ENCODE measurements at places on chromosomes 1 and 21.

- DNase-seq: no peak
These were observed 656.1 kb downstream of the KIF26B start for GRCh38 chr1:245810789-245811337.

DNA sequence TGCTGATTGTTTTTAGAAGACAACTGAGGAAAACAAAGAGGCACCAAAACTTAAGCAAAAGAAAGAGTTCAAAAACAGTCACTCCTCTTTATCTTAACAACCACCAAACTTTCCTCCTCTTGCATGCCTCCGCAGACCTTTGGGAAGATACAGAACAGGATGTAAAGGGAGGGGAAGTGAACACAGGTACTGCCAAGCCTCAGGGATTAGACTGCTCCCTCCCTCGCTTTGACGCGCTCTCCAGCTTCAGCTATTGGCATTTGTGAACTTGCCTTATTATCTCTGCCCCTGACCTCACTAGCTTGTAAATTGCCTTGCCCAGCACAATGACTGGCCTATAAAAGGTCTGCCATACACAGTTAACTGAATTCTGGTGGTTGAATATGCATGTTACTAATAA, 4.8 kb upstream of the SRP9 start:
- DNase-seq: no peak

- no peak for DNase-seq
These were observed 57.2 kb downstream of the NPHP4 start for GRCh38 chr1:5935026-5935425.

- DNase-seq: no peak
These were observed 4.2 kb downstream of the PPP1R15B start for GRCh38 chr1:204407295-204407971.

GRCh38 chr1:160118928-160119327, 3.4 kb downstream of the ATP1A2 start:
- no peak for DNase-seq

DNA sequence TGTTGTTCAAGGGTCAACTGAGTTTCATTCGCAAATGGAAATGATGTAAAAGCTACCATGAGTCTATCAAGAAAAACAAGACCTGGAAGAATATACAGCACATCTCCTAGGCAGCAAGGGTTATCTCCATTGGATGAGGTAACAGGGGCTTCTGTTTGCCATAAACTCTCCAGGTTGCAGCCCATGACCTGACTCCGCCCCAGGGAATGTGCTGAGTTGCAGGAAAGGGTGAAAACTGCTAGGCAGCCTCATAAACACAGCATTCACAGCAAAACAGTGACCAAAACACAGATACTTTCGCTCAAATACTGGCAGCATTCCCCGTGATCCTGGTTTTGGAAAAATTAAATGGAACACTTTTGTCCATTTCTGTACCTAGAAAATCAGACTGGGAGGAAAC, 20.2 kb upstream of the ACTA1 start:
- DNase-seq: no peak

DNA sequence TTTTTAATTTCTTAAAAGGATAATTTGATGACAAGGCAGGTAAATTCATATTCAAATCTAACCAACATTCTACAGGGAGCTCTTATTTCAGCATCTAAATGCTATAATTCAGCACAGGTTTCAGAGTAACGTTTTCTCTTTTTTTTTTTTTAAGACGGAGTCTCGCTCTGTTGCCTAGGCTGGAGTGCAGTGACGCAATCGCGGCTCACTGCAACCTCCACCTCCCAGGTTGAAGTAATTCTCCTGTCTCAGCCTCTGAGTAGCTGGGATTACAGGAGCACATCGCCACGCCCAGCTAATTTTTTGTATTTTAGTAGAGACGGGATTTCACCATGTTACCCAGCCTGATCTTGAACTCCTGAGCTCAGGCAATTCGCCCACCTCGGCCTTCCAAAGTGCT, 66.5 kb downstream of the EIF4G3 start:
- no peak for DNase-seq

DNA sequence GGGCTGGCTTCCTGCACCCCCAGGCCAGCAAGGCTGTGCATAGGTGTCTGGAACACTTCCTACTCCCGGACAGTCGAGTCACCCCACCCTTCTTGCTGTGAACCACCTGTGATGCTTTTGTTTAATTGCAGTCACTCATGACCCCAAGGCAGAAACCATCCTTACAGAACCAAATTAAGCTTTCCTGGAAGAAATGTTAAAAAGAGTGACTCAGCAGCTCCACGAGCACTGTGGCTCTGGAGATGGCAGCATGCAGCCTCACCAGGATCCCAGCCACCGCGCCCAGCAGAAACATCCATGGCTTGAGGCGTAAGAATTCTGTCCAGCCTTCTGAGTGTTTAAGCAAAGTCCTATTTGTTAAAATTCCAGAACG, 28.8 kb downstream of the SNAP47 start:
- no peak for DNase-seq

DNA sequence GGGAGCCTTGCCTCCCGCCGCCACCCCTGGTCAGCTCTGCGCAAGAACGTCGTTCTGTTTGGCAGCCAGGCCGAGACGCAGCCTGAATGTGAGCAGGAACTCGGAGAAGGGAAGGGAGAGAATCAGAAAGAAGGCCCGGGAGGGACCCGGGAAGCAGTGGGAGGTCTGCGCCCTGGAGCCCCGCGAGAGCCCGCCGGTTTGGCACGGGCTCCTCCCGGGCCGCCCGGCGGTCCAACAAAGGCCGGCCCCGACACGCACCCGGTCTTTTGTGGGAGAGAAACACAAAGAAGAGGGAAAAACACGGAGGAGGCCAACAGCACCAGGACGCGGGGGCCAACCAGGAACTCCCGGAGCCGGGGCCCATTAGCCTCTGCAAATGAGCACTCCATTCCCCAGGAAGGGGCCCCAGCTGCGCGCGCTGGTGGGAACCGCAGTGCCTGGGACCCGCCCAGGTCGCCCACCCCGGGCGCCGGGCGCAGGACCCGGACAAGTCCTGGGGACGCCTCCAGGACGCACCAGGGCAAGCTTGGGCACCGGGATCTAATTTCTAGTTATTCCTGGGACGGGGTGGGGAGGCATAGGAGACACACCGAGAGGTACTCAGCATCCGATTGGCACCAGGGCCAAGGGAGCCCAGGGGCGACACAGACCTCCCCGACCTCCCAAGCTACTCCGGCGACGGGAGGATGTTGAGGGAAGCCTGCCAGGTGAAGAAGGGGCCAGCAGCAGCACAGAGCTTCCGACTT, 2.7 kb upstream of the OLIG2 start:
- no peak for DNase-seq

DNA sequence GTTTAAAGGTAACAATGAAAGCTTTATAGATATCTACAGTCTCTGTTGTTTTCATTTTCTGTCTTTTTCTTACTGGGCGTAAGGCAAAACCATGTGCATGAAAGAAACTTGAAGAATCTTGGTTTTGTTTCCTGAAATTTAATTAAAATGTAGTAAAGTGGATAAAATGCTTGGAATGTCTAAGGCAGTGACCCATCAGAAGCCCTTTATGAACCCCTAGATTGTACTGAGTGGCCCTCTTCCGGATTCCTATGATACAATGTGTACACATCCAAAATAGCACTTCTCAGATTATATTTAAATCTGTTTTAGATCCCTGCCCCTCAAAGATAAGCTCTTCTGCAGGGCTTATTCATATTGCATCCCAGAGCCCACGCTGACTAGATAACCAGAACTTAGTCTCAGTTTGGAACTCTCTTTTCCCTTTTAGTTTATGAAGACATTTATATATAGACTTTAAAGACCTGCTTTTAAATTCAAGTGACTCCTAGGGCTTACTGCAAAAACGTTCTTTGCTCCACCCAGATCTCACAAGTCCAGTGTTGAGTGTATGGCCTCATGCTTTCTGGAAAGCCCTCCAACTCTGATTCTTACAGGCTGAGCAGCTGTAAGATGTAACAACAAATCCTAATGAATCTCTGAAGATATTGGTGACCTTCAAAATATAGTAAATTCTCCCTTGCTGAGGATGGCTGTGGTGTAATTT, 142.9 kb downstream of the LRRC7 start:
- no peak for DNase-seq

DNA sequence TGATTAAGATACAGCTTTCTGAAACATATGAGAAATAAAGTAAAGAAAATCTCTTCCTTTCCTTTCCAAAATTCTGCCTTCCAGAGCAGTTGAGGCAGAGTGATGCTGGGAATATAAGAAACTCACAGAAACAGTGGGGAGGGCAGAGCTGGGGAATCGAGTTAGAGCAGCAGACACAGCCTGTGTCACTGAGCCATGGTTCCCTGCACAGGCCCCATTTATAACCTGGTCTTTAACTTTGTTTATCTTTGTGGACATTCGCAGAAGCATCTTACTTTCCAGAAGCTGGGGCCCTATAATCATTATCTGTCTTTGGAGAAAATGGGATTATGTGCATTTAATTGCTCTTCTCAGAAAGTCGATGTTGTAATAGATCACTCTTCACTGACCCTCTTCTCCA, 349.1 kb downstream of the SETD4 start:
- no peak for DNase-seq

- DNase-seq: no peak
These were observed 3.8 kb upstream of the ATP6V1G3 start for GRCh38 chr1:198544265-198544664.

GRCh38 chr1:43270421-43271095, 775 bp downstream of the TMEM125 start:
- DNase-seq: peak; percentile 19

DNA sequence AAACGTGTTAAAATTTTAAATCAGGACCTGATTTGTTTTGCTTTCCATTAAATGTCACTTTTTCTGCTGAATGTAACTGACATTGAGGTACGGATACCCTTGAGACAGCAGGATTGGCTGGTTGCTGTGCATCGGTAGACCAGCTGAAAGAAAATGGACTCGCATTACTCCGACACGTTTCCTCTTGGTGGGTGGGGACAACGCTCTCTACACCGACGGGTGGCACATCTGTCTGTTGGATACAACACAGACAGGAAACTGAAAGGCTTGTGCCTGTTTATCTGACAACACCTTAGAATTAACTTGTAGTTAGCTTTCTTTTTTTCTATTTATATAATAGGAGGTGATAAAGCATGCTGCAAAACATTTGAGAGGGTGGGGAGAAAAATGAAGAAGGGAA, 19.4 kb downstream of the PRPF38A start:
- peak; percentile 77 for DNase-seq

DNA sequence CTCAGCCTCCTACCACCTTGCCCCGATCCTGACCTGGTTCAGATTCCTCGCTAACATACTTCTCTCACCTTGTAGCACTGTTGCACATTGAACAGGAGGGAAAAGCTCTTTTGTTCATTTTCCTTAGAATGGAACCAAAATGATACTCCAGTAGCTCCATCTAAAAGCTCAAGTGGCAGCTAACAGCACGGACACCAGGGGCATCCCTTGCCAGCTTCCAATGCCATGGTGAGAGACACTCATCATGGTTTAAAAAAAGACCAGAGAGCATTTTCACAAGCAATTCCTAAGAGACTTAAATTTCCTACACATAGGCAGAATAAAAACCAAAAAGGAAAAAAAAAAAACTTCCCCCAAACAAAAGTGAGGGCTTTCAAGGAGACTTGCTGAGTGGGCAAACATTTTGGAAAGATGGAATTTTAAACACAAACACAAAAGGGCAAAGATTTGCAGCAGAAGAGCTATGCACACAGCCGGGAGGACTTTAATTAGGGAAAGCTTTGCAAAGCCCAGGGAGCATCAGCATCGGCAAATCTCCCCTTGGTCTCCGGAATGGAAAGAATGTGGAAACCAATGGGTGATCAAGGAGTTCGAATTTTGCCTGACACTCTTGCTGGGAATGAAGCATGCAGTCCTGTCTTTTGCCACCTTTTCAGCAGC, 84.3 kb downstream of the CAPZB start:
- no peak for DNase-seq

GRCh38 chr21:25390701-25391100, 216.6 kb downstream of the MRPL39 start:
- no peak for DNase-seq

GRCh38 chr21:41847066-41847804, 31.9 kb downstream of the PRDM15 start:
- DNase-seq: no peak

GRCh38 chr1:28302247-28302646, 26.6 kb upstream of the MED18 start:
- no peak for DNase-seq

DNA sequence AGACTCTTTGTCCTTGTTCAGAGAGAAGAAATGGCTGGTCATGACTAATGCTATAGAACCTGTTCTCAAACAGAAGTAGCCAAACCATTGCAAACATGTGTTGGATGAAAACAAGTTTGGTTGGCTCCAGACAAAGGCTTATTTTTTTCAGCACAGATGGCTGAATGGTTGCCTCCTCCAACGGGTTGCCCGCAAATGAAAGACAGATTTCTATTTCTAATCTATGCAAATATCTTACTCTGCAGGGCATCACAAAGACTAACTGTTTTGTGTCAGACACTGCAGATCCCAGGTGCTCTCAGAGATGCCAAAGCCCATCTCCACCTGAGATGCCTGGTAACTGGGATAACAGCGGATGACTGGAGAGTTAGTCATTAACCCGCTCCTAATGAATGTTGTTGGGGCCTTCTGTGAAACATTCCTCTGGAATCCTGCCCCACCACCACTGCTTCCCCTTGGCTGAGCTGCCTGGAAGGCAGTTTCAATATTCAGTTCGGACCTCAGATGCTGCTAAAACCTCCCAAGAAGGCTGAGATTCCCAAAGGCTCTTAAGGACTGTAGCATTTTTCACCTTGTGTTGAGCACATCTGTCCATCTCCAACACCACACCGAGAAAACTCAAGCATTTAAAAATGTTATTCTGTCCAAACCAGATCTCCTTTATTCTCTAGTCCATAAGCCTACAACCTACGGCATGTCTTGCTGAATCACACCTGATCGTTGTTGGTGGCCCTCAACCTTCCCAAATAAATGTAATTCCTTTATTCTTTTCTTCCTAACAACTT, 104.4 kb downstream of the PTPN14 start:
- no peak for DNase-seq

All from CD4-positive, alpha-beta T cell treated with Interleukin-15 for 1 hour (primary cell).